ENCODE measurements at places on chromosomes 2 and 18.
A peak's percentile ranks its signal among the peaks of the same experiment; 100 is the strongest.

DNA sequence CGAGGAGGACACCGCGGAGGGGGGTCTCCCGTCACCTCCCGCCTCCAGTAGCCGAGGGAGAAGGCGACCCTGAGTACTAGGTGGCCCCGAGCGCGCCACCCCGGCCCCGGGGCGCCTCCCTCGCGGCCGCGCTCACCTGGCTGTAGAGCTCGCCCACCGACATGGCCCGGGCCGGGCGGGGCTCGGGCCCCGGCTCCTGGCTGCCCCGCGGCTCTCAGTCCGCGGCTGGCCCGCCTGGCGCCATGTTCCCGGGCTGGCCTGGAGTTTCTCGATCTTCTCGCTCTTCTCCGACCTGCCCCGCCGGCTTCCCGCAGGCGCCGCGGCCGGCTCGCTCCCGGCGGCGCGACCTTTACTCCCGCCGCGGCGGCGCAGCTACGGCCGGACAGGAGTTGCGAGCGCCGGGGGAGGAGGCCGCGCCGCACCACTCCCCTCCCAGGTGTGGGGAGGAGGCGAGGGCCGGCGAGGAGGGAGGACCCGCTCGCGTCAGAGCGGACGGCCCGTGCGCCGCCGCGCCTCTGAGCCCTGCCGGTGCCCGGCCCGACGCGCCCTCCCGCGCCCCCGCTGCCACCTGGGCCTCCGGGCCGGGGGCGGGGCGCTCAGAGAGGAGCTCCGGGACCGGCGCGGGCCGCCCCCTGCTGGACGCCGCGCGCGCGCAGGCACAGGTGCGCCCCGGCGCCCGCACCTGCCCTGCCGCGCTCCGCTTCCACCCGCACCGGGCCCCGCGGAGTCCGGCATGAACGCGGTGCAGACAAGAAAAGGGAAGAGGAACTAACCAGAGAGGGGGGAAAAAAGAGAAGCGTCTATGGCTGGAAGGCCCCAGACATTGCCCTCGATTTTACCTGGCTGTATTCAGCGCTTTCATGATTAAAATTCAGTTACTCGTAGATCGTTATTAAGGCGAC lies at the start of gene MYO5B:
TSS of gene MYO5B (minus strand) at position 517 of the 902 bp plus-strand sequence. CDS start at position 163, 354 bp downstream.
- peak; percentile 59 for DNase-seq

DNA sequence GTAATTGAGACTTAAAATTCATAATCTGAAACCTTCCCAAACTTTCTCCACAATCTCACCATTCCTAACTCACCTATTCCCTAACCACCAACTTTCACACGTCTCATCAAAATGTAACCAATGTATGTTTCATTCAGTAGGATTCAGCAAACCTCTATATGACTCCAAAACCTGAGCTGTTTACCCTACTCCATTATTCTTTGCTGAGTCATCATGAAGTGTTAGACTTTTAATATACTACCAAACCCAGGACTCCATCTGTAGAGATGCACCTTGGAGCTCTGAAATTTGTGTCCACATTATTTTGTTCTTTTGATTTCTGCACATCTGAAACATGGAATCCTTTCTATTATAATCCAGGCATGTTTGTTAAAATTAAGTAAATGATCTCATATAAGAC lies 727.0 kb upstream of the PIK3C3 start:
- no peak for DNase-seq

- DNase-seq, result no peak
These were observed 66.3 kb upstream of the GATA6 start for GRCh38 chr18:22102953-22103646.

GRCh38 chr2:223043164-223043941 lies 8.6 kb upstream of the KCNE4 start:
- DNase-seq, result no peak

DNA sequence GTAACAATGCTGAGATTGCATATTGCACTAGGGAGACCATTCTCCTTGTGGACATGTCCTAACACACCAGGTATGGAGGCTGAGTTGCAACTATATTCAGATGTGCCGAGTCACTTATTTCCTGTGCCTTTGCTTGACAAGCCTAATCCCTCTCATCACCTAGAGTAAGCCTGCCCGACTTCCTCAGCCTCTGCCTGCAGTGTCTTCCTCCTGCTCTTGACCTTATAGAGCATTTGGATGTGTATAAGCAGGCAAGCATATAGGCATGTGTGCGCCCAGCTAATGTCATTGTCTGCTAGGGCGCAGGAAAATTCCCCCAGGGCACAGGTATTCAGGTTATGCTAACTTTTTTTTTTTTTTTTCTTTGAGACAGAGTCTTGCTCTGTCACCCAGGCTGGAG lies 316.9 kb downstream of the CDH2 start:
- DNase-seq, result peak; percentile 53

All from NCI-H82 (cell line).